ENCODE measurements at places on chromosomes 2 and 18.

DNA sequence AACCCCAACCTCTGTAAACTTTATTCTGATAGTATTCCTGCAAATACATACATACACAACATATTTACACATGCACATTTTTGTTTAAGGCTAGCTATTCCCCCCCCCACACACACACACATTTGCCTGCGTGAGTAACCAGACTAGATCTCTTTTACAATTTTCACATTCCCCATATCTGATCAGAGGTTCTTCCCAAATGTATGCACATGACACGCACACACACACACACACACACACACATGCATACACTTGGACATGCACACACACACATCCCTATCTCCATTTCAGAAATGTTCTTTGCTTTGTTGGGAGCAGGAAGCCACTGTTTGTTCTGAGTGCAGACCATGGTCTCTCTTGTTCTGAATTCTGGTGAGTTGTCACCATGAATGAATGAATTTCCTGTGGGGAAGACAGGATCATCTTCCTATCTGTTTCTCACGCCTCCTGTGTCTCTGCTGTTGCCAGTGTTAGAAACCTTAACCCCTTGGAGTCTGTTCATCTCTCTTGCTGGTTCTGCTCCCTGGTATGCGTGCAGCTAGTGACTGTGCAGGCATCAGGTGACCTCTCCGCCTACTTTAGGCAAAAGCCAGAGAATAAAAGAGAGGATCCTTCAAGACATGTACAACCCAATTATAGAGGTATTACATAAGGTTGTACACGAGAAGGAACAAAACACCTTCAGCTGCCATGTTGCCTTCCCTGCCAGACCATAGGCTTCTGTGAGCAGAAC is 251.0 kb upstream of the RAB12 start:
- no peak for DNase-seq

- DNase-seq, result no peak
Measured at GRCh38 chr2:48434101-48434500, 95.9 kb upstream of the STON1 start.

- no peak for DNase-seq
Measured at GRCh38 chr2:10109311-10109710, 13.2 kb upstream of the RRM2 start.

- DNase-seq, result peak; percentile 87
Measured at GRCh38 chr18:46155641-46156051, 51.5 kb downstream of the HAUS1 start.

DNA sequence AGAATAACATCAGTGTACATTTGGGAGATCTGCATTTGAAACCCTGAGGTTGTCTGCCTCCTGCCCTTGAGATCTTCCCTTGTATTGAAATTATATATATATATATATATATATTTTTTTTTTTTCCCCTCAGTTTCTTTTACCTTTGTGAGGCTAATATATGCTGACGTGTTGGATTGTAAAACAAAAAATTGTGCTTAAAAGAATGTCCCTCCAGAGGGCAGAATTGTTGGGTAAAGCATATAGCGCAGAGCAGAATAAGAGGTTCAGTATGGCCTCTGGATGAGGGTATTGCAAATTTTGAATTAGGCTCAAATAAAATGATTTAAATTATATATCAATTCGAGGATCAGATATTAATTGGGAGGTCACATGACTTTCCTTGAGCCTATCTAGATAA is 12.4 kb downstream of the NABP1 start:
- no peak for DNase-seq

DNA sequence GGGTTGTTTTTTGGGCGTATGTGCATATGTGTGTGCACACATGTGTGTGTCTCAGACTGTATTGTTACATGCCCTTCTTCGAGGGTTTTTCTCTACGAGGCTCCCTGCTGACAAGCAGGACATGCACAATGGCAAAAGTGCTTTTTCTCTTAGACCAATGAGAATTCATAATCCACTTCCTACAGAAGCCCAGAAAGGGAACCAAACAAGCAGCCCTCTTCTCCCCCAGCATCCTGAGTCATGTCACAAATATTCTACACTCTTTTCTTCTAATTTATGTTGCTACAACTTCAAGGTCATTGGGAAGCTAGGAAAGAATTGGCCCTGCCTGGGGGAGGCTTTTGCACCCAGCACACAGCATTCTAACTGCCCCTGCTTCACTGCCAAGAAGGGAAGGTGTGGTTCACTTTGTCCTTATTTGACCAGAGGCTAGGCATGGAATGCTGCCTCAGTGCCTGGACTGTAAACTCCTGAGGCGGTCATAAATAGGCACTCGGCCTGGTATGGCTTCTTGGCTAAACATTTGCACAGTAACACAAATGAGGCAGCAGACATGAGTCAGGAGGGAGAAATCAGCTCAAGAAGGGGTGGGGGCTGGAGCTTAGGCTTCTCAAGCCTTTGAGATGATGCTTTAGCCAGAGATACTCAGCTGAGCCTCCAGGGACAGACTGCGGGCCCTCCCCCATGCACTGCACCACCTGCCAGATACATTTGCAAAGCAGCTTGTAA is 92.7 kb upstream of the KLF7 start:
- DNase-seq, result peak; percentile 74

- DNase-seq, result no peak
Measured at GRCh38 chr2:48414196-48414595, 115.8 kb upstream of the STON1 start.

GRCh38 chr2:95262896-95263542 is 11.2 kb upstream of the PROM2 start:
- DNase-seq, result peak; percentile 70

- DNase-seq, result no peak
Measured at GRCh38 chr18:4987452-4988405, 209.3 kb downstream of the AKAIN1 start.

GRCh38 chr2:144082777-144083176 is 437.1 kb downstream of the ZEB2 start:
- no peak for DNase-seq

DNA sequence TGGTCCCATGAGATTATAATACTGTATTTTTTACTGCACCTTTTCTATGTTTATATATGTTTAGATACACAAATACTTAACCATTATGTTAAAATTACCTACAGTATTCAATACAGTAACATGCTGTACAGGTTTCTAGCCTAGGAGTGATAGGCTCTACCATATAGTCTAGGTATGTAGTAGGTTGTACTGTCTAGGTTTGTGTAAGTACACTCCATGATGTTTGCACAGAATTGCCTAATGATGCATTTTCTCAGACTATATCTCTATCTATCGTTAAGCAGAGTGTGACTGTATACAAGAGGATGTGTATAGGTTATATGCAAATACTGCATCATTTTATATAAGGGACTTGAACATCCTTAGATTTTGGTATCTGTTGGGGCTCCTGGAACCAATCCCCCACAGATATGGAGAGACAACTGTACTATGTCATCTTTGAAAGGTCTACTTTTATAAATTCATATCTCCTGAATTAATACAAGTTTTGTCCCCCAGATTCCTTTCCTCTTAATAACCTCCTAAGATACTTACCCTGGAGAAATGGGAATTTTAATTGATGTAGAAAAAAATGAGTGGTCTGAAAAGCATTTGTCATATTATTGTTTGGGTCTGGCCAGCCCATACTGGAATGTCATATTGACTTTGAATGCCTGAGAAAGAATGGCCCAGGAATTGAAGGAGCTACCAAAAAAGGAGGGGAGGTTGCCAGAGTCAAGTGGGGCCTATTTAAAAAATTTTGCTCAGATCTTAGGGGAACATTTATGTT is 36.6 kb downstream of the EHBP1 start:
- no peak for DNase-seq

DNA sequence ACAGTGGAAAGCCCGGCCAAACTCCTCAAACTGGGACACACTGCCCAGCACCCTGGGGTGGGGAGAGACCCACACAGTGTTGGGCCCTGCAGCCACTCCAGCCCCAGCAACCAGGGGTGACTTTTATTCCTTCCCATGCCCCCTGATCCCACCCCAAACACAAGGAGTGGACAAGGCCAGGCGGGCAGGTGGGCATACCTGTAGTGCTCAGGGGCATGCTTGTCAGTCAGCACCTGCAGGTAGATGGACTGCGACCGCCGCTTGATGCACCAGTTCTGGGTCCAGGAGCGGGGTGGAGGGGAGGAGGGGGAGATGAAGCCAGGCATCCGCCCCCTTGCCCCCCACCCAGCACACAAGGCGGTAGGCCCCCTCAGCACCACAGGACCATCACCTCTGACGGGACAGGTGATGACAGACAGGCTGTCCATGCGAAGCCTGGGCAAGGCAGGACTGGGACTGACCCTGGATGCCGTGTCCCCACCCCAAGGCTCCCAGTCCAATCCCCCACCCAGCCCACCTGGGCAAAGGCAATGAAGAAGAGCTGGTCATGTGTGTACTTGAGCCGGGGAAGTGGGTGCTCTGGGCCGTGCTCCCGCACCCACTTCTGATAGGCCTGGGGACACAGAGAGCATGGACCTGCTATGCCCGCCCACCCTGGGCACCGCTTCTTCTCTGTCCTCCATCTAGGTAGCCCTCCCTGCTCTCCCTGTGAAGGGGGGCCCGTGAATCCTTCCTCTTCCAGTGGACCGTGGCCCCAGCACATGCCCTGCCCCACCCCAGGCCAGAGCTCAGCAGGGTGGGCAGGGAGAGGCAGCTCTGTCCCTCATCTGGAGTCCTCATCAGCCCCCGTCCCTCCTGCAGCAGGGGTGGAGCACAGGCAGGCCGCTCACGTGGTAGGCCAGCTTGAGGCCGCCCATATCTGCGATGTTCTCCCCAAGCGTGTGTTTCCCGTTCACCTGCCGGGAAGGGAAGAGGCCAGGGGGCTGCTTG is 7.1 kb downstream of the ECEL1 start:
- no peak for DNase-seq

GRCh38 chr2:235709969-235710879 is 216.4 kb downstream of the AGAP1 start:
- no peak for DNase-seq

DNA sequence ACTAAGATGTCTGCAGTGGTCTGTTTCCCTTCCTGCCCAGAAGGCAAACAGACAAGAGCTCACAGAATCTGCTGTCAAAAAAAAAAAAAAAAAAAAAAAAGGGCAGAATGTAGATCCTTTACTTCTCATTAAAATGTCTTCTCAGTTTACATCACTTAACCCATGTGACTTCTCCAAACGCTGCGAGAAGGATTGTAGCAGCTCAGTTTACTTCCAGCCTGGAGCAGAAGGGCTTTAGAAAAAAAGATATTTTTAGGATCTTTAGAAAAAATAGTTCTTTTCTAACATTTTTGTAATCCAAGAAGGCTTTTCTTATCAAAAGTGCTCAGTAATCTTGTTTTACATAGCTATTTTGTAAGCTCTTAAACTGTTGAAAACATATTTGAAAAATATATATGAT is 425.4 kb downstream of the CNTNAP5 start:
- DNase-seq, result no peak

- no peak for DNase-seq
Measured at GRCh38 chr2:64331849-64332699, 121.9 kb upstream of the LGALSL start.

GRCh38 chr2:145702305-145702704 is 1182.4 kb upstream of the ZEB2 start:
- no peak for DNase-seq

DNA sequence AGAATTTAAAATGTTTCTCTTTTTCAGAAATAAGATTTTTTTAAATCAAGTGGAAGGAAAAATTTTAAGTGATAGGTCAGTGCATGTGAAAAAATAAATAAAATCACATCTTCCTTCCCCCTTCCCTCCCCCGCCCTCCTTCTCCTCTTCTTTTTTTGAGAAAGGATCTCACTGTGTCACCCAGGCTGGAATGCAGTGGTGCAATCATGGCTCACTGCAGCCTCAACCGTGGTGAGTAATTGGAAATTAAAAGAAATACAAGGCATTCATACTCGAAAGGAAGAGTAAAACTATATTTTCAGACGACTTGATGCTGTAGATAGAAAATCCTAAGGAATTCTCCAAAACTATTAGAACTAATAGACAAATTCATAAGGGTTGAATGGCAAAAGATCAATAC is 16.9 kb upstream of the CRACDL start:
- peak; percentile 42 for DNase-seq

GRCh38 chr18:59593291-59593717 is 103.9 kb downstream of the CCBE1 start:
- DNase-seq, result no peak

DNA sequence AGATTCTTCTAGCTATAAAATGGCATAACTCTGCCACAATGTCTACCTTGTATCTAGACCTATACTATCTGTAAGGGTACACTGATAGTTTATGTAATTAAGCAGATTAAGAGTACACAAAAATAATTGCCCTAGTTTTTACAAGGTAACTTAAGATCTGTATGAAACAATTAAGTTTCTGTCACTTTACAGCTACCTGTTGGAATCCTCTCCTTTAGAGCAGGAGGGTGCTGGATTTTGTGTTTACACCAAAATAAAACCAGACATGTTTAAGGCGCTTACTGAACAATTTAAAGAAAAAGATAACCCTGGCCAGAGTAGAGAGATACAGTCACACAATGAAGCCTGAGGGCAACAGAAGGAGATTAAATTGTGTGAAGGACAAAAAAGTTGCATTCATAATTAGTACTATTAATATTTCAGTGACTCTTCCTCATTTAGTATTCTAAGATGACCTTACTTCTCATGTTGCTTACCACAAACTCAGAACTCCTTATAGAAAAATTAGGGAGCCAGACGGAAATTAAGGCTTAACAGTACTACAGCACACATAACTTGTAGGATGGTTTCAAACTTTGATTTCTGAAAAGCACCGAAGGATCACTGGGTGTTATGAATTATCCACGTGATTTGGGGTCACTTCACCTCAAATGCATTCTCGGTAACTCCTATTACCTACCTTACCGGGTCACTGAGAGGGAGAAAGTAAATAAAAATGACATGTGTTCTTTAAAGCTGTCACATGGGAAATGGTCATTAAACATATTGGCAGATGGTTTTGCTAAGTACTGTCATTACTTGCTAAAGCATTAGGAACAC is 1.0 kb downstream of the DARS1 start:
- DNase-seq, result no peak

- DNase-seq, result peak; percentile 98
Measured at GRCh38 chr2:85911814-85912692, 23.3 kb upstream of the ST3GAL5 start.

GRCh38 chr18:8742387-8743361 is 37.3 kb downstream of the MTCL1 start:
- no peak for DNase-seq

- no peak for DNase-seq
Measured at GRCh38 chr2:37105150-37105549, 20.8 kb downstream of the GPATCH11 start.

GRCh38 chr2:239264492-239264837 is 136.4 kb downstream of the HDAC4 start:
- DNase-seq, result no peak

GRCh38 chr2:192196421-192197194 is 1.9 kb upstream of the TMEFF2 start:
- DNase-seq, result no peak

GRCh38 chr18:5914951-5915350 is 19.6 kb upstream of the TMEM200C start:
- DNase-seq, result no peak

DNA sequence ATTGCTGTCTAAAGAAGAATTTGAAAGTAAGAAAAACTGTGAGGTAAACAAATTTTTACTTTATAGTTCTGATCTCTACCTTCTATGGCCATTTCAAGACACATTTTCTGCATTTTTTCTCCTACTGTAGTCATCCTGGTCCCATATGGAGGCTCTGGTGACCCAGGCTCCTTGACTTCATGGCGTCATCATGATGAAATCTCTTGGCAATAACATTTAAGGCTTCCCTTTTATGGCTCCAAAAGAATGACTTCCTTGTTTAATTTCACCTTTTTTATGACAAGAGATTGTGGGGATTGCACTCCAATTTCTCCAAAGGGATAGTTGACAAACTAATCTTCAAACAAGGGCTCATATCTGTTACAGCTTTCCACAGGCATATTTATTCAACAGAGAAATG is 143.0 kb upstream of the SCN7A start:
- no peak for DNase-seq

- no peak for DNase-seq
Measured at GRCh38 chr18:80200171-80200931, 47.0 kb downstream of the PARD6G start.
